ENCODE measurements at places on chromosomes 5 and 9.

DNA sequence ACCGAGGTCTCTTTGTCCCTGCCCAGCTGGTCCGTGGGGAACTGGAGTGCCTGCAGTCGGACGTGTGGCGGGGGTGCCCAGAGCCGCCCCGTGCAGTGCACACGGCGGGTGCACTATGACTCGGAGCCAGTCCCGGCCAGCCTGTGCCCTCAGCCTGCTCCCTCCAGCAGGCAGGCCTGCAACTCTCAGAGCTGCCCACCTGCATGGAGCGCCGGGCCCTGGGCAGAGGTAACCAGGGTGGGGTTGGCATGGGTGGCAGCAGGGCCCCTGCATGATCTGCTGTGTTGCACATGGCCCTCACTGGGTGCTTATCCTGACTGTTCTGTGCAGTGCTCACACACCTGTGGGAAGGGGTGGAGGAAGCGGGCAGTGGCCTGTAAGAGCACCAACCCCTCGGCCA, 119.2 kb upstream of the ICE1 start:
- no peak for DNase-seq

DNA sequence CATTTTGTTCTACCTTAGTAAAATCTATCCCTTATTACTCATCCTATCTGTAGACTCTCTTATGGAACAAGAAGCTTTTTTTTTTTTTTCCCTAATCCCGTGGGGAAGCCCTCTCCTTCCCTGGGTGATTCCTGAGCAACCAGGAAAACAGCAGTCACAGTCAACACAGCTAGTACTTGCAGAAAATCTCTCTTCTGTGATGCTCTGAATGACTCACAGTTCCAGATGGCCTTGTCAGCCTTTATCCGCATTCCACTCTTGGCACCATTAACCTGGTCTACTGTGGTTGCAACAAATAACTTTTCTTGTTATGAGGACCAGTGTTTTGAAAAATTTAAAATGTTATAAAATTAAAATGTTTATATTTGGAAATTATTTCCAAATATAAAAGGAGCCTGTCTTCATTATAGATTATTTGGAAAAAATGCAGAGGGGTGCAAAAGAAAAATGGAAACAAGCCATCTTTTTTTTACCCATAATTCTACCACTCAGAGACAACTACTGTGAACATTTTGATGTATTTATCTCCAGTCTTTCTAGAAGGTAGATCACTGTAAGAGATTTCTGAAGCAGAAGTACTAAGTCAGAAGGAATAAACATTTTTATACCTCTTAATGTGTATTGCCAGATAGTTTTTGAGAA, 486.7 kb downstream of the RAB3C start:
- peak; percentile 68 for DNase-seq

DNA sequence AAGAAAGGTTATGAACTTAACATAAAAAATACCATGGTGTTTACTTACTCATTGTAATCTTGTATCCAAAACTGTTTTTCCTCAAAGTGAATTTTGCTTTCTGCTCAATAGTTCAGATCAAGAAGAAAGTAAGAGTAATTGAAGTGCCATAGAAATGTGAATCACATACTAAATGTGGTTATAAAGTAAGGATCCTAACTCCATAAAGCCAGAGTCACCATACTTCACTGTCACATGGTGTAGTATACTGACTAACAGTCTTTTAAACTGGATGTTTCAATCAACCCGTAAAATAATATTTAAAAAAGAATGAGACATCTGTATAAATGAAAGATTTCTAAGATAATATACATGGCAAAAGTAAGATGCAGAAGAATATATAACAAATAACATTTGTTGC, 72.1 kb downstream of the NIPBL start:
- DNase-seq: no peak

GRCh38 chr9:86519066-86519615, 164.9 kb upstream of the TUT7 start:
- DNase-seq: no peak

DNA sequence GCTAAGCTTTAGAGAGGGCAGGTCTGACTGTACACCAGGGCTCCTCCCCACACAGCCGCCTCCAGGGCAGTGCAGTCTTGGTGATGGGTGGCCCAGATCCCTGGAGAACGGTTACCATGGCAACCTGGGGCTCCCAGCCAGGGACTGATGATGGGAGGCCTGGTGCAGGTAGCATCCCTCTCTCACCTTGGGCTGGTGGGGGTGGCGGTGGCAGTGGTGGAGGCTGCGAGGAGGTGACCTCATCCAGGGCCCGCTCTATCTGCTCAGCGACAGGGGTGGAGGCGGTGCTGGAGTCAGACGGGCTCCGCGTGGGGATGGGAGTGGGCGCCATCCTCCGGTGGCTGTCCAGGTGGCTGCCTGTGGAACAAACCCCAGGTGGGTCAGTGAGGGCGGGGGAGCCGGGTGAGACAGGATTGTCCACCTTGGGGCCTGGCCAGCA, 12.3 kb downstream of the PRR7 start:
- no peak for DNase-seq

DNA sequence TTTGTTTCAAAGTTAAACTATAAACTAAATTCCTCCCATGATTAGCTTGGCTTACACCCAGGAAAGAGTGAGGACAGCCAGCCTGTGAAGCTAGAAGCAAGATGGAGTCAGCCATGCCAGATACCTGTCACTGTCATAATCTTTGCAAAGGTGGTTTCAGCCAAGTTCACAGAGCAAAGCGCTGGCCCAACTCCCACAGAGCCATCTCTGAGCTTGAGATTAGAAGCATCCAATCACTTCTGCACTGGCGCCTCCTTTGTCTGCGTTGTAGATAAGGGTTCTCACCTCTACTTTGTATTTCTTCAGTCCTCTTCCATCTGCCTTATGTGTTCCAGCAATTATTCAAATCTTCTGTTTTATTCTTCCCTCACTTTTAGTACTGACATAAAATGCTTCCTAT, 119.4 kb upstream of the ACO1 start:
- no peak for DNase-seq

- DNase-seq: no peak
Measured at GRCh38 chr5:133088064-133088463, 36.3 kb downstream of the HSPA4 start.

- DNase-seq: no peak
Measured at GRCh38 chr9:72575666-72576065, 54.3 kb downstream of the TMC1 start.

GRCh38 chr9:34499076-34499475, 23.7 kb downstream of the ENHO start:
- no peak for DNase-seq

- peak; percentile 11 for DNase-seq
Measured at GRCh38 chr5:76104027-76104426, 20.8 kb downstream of the SV2C start.

GRCh38 chr5:162497455-162497854, 429.9 kb downstream of the GABRG2 start:
- DNase-seq: no peak

DNA sequence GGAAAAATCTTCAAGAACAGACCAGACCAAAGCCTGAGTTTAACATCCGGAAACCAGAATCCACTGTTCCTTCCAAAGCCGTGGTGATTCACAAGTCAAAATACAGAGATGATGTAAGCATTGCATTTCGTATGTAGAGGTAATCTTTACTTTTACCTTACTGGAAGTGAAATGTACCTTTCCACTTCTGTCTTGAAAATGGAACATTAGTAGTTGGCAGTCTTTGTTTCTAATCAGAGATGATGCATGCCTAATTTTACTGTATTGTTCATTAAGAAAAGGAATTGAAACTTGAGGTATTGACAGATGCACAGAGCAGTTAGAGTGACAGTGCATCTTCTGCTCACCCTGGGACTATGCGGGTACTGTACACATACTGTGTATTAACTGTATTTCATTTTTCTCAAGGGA, 34.6 kb downstream of the HABP4 start:
- no peak for DNase-seq

- peak; percentile 50 for DNase-seq
Measured at GRCh38 chr9:69919461-69920061, 98.9 kb downstream of the CFAP95 start.

DNA sequence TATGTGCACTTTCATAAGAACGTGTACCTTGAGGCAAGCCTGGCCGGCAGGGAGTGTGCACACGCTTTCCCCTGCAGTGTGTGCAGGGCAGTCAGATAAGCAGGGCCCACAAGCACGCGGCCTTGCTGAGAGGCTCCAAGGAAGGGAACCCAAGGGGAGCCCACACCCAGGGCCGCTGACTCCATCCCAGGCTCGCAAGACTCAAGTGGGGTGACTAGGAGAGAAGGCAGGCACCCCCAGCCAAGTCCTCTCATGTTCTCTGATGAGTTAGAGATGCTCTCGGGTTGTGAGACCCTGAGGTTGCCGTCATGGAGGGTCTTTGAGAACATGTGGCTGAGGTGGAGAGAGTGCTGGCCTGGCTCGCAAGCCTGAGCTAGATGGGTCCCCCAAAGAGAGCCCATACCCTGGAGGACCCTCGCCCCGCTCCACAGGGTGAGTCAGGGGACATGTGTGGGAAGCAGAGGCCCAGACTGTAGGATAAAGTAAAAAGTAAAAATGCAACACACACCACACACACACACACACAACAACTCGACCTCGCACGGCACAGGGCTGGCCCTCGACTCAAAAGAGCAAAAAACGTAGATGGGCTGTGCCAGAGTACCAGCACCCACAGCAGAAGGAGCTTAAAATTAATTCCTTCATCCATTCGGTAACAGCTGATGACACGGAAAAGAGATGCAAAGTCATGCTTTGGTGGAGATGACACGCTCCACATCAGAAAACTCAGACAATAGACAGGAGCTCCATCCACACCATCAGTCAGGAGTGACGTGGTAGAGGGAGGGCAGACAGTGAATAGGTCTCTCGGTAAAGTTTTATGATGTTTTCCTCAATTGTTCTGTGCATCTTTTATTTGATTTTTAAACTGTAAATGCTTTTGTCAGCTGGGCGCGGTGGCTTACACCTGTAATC, 54.8 kb upstream of the NKD2 start:
- no peak for DNase-seq

- DNase-seq: no peak
Measured at GRCh38 chr9:1880038-1880565, 135.0 kb upstream of the SMARCA2 start.

DNA sequence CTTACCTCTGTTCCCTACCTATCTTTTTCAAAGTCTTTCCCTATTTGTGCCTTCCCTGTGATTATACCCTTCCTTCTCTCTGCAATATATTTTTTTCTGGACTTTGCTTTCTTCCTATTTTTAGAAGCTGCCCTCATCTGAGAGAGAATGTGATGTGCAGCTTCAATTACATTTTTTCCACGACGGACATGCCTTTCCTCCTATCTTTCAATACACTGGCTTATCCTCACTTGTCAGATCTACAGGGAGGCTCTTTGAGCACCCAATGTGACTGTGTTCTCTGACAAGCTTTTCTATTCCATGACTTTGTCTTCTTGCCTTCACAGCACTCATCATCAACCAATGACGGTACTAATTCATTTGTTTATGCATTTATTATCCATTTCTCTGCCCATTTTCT, 227.9 kb upstream of the CLINT1 start:
- DNase-seq: no peak

DNA sequence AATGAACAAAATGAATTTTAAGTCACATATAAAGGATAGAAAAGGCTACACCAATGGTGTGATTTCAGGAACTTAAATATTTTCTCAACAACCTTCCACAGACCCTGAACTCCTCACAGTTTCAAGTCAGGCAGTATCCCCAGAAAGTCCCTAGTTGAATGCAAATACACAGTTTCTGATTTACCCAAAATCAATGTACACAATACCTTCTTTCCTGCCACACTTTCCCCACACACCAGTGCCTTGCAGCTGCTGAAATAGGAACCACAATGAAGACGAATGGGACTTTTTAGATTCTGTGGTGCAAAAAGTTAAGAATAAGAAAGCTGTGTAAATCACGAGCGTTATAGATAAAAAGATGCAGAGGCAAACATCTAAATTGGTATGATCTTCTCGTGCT, 552.4 kb upstream of the MEF2C start:
- no peak for DNase-seq

DNA sequence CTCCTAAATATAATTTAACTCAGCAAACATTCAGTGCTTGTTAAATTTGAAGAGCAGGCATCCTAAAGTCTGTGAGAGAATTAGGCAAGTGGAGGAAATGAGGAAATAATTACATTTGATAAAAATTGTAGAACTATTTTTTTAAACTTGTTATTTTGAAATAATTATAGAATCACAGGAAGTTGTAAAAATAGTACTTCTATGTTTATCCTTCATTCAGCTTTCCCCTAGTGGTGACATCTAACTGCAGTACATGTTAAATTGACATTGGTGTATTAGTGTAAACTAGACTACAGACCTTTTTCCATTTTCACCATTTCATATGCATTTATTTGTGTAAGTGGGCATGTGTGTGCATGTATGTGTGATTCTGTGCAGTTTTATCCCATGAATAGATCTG, 51.6 kb downstream of the F2RL2 start:
- DNase-seq: no peak

DNA sequence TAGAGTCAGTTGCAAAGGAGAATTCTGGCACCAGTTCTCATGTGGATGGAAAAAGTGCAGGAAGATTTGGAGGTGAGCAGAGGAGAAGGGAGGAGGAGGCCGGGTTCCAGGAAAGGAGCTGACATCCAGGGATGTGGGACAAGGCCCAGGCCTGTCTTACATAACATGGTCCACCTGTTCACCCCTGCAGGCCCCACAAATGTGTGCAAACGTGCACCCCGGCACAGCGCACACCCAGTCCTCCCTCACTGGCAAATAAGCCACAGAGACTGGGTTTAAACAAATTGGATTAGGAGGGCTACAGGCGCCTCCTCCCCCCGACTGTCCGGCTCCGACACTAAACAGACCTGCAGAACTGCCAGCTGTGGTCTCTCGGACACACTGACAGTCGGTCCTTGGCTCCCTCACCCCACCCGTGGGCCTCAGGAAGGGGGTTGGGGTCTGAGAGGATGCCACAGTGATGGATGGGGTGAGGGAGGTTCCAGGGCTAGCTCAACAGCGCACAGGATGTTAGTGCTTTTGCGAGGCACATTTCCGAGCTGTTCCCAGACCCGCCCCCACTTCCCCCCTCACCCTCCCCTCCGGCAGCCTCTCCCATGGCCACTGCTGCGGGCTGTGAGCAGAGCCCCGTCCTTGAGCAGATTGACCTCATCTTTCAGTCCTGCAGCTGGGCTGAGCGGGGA, 43.4 kb upstream of the IL17B start:
- peak; percentile 74 for DNase-seq

- no peak for DNase-seq
Measured at GRCh38 chr5:172828911-172829431, 5.1 kb upstream of the ERGIC1 start.

- peak; percentile 68 for DNase-seq
Measured at GRCh38 chr9:125513668-125514413, 193.2 kb downstream of the MAPKAP1 start.

GRCh38 chr5:100446879-100447430, 88.2 kb upstream of the FAM174A start:
- DNase-seq: no peak

DNA sequence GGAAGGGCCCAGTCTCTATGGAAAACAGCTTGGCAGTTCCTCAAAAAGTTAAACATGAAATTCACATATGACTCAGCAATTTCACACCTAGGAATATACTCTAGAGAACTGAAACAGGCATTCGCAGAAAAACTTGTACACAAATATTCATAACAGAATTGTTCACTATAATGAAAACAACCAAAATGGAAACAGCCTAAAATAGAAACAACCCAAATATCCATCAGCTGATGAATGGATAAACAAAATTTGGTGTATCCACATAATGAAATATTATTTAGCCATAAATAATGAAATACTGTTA, 4.8 kb upstream of the GPR150 start:
- no peak for DNase-seq

GRCh38 chr9:135858491-135859185, 48.7 kb downstream of the CAMSAP1 start:
- DNase-seq: no peak
